ENCODE measurements at places on chromosomes 1 and 21. TPM values are rescaled to one million over a fixed set of nuclear protein-coding genes. Genes with fewer than 3 reads are reported as not detected.

FLG2 gene
- total RNA-seq, result not detected

GRCh38 chr1:29648026-29648425 lies 411.7 kb downstream of the PTPRU start:
- H3K27me3 ChIP-seq, result peaks cover 14% of the 10 kb centered on the region
- no peaks in the 10 kb centered on the region for H3K36me3 ChIP-seq
- no peaks in the 10 kb centered on the region for H3K4me1 ChIP-seq

DNA sequence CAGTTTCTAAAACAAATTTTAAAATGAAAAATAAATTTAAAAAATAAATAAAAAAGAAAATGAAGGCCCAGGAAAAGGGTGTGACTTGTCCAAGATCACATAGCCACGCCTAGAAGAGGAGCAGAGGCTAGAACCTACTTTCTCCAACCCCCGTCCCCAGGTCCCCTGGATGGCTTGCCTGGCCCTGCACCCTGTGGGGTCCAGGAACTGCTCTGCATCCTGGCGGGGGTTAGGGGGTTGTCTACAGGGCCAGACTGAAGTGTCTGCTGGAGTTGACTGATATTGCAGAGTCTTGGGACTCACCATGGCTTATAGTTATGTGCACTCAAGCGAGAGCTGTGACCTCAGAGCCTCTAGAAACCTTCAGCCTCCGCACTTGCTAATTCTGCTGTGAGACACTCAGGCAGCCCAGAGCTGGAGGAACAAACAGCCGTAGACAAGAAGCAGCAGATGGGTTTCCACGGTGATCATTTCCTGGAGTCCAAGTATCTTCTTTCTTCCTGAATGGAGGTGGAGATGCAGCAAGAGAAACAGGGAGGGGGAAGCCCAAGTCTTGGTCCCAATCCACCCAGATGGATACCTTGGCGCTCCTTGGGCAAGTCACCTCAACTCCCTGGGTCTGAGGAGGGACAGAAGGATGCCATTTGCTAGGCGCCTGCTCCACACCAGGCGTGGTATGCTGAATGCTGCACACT lies 5.2 kb upstream of the EXTL1 start:
- peaks cover 11% of the 10 kb centered on the region for H3K4me1 ChIP-seq
- H3K27ac ChIP-seq, result no peak overlapping the region
- H3K4me3 ChIP-seq, result no peak overlapping the region
- no peaks in the 10 kb centered on the region for H3K36me3 ChIP-seq
- no peak for DNase-seq
- H3K27me3 ChIP-seq, result peaks cover 12% of the 10 kb centered on the region

ANKRD34A gene
- total RNA-seq, result 4.8 TPM

LCE2A gene
- total RNA-seq, result not detected

FCRL2 gene
- not detected for total RNA-seq

DNA sequence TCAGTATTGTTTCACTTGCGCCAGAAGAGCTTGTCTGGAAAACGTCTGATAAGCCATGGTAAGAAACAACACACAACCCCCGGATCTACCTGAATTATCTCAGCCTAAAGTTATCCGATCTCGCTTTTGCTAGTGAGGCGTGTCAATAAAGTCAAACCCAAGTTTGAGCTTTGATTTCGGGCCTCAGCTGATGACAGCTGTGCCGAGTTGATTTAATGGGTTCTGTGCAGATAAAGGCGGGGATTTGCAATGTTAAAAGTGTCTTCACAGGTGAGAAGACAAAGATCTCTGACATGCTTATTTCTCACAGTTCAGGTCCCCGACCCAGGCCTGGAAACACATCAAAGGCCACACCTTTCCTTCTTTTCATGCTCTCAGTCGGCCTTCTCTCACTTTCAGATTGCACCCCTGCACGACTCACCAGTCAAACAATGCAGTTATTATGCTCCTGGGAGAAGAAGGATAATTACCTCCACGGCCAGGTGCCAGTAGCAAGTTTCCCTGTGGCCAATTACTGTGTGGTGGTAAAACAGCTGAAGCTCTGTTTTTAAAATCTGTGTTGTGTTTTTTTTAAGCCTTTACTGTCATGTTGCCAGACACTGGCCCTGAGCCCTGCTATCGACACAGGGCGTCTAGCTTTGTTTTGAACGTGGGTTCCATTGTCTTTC lies 245.3 kb upstream of the RUNX1 start:
- peaks cover 13% of the 10 kb centered on the region for H3K4me1 ChIP-seq
- no peak overlapping the region for H3K27ac ChIP-seq
- peaks cover 2% of the 10 kb centered on the region for H3K27me3 ChIP-seq
- DNase-seq, result no peak

WNT4 gene
- total RNA-seq, result not detected

DNA sequence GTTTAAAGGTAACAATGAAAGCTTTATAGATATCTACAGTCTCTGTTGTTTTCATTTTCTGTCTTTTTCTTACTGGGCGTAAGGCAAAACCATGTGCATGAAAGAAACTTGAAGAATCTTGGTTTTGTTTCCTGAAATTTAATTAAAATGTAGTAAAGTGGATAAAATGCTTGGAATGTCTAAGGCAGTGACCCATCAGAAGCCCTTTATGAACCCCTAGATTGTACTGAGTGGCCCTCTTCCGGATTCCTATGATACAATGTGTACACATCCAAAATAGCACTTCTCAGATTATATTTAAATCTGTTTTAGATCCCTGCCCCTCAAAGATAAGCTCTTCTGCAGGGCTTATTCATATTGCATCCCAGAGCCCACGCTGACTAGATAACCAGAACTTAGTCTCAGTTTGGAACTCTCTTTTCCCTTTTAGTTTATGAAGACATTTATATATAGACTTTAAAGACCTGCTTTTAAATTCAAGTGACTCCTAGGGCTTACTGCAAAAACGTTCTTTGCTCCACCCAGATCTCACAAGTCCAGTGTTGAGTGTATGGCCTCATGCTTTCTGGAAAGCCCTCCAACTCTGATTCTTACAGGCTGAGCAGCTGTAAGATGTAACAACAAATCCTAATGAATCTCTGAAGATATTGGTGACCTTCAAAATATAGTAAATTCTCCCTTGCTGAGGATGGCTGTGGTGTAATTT lies 142.9 kb downstream of the LRRC7 start:
- no peaks in the 10 kb centered on the region for H3K27me3 ChIP-seq

DNA sequence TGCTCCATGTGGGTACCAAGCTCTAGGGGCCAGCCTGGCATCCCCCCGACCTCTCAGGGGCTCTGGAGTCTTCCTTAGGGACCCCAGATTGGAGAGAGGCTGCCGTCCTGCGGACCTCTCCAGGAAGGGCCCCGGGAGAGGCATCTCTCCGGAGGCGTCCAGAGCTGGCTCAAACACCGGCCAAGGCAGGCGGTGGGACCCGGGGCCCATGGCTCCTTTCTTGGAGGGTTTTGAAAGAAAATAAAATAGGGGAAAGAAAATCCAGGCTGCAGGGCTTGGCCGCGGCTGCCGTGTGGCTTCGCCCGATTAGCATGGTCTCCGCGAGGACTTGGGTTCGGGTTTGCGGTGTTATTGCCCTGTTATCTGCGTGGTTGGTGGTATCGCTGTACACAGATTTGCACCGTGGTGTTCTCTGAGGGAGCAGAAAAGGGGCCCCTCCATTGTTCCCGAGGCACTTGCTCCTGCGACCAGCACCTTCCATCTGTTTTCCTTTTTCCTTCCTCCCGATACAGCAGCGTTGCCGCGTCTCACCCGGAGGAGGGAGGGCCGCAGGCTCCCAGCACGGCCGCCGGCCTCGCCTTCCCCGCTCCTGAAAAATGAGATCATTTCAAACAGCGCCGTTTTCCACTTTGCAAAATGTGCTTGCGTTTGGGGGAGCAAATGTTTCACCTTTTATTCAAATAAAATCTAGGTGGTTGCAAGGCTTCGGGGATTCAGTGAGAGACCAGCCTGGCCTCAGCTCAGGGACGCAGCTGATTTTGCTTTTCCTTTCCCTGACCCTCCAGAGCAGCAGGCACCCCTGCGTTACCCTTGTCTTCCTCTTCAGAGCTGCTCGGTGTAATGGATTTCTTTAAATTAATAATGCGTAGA lies 86.3 kb downstream of the PRDM16 start:
- no peaks in the 10 kb centered on the region for H3K4me1 ChIP-seq
- DNase-seq, result no peak
- no peaks in the 10 kb centered on the region for H3K36me3 ChIP-seq

DNA sequence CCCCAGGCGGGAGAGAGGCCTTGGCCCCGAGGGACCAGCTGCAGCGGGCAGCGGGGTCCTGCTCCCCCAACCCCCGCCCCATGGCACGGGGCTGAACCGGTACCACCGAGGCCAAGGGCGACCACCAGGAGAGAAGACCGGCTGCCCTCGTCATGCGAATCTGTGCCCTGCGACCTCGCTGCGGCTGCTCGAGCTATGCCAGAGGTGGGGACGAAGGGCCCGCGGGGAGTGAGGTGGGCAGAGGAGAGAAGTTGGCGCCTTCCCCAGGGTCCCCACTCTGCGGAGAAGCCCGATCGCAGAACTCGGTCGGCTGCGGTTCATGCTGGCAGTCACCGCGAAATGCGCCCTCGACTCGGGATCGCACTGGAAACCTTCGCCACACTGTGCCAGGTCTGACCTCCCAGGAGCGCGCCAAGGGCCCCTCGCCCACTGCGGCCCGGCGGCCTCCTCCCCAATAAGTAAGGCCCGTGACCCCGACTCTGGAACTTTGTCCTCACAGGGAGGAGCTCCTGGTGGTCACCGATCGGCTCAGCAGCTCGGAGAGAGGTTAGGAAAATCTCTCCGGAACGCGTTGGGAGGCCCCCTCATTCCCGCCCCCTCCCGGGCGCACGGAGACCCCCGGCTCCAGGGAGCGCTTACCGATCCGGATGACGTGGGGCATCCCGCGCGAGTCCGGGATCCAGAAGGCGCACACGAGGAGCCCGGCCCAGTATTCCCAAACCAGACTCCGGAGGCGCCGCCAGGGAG lies 787 bp downstream of the GRIK3 start:
- peaks cover 13% of the 10 kb centered on the region for H3K4me1 ChIP-seq
- no peaks in the 10 kb centered on the region for H3K36me3 ChIP-seq
- H3K27ac ChIP-seq, result no peak overlapping the region

MMP23B gene
- 0.93 TPM for total RNA-seq

GRCh38 chr1:234139966-234140365 lies 233.3 kb upstream of the COA6 start:
- H3K36me3 ChIP-seq, result no peaks in the 10 kb centered on the region
- H3K4me3 ChIP-seq, result no peak overlapping the region
- peaks cover 14% of the 10 kb centered on the region for H3K27me3 ChIP-seq
- no peak overlapping the region for H3K27ac ChIP-seq

DNA sequence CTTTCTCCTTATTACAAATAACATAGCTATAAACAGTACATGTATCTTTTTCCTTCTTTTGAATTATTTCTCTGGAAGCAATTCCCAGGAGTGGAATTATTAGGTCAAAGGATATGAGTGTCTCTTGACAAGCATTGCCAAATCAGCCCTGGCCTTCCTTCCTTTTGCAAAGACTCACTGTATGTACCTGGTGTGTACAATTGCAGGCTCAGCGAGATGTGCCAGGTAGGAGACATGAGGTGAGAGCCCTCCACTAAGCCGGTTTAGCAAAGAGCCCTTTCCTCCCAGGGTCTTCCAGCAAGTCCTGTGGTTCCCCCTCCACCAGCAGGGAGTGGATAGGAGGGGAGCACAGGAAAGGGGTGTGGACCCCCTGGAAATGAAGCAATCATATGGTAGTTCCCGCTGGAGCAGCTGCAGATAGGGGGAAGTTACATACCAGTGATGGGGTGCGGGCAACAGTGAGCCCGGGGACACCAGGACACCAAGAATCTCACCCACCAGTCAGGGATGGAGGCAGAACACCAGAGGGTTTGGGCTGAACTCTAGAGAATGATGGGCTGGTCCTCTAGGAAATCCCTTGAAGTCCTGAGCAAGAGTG lies 18.3 kb downstream of the RCSD1 start:
- no peak overlapping the region for H3K4me3 ChIP-seq
- DNase-seq, result no peak
- no peaks in the 10 kb centered on the region for H3K27me3 ChIP-seq
- H3K27ac ChIP-seq, result peak overlapping the region; percentile 25
- peaks cover 64% of the 10 kb centered on the region for H3K4me1 ChIP-seq
- H3K36me3 ChIP-seq, result peaks cover 25% of the 10 kb centered on the region

- peak overlapping the region; percentile 38 for H3K4me3 ChIP-seq
- DNase-seq, result no peak
Measured at GRCh38 chr1:234498448-234499118, 19.6 kb upstream of the TARBP1 start.

MATN1 gene
- total RNA-seq, result 0.70 TPM

GRCh38 chr1:82899017-82899416 lies 1098.3 kb downstream of the ADGRL2 start:
- no peak overlapping the region for H3K4me3 ChIP-seq
- no peak overlapping the region for H3K27ac ChIP-seq
- no peaks in the 10 kb centered on the region for H3K27me3 ChIP-seq
- DNase-seq, result no peak

OR2W3 gene
- total RNA-seq, result 0.22 TPM

OR2G6 gene
- total RNA-seq, result not detected

RNF223 gene
- total RNA-seq, result not detected

NECTIN4 gene
- total RNA-seq, result not detected

LGR6 gene
- not detected for total RNA-seq

- H3K36me3 ChIP-seq, result no peaks in the 10 kb centered on the region
- H3K27ac ChIP-seq, result no peak overlapping the region
- DNase-seq, result no peak
- no peaks in the 10 kb centered on the region for H3K4me1 ChIP-seq
- peaks cover 2% of the 10 kb centered on the region for H3K27me3 ChIP-seq
Measured at GRCh38 chr1:71231751-71232150, 150.9 kb upstream of the ZRANB2 start.

GRCh38 chr1:77831976-77832711 lies 52.7 kb downstream of the MIGA1 start:
- H3K36me3 ChIP-seq, result peaks cover 9% of the 10 kb centered on the region
- no peaks in the 10 kb centered on the region for H3K4me1 ChIP-seq
- no peak overlapping the region for H3K27ac ChIP-seq
- no peak for DNase-seq

DNAI4 gene
- 3.2 TPM for total RNA-seq

C1orf87 gene
- total RNA-seq, result not detected

DNA sequence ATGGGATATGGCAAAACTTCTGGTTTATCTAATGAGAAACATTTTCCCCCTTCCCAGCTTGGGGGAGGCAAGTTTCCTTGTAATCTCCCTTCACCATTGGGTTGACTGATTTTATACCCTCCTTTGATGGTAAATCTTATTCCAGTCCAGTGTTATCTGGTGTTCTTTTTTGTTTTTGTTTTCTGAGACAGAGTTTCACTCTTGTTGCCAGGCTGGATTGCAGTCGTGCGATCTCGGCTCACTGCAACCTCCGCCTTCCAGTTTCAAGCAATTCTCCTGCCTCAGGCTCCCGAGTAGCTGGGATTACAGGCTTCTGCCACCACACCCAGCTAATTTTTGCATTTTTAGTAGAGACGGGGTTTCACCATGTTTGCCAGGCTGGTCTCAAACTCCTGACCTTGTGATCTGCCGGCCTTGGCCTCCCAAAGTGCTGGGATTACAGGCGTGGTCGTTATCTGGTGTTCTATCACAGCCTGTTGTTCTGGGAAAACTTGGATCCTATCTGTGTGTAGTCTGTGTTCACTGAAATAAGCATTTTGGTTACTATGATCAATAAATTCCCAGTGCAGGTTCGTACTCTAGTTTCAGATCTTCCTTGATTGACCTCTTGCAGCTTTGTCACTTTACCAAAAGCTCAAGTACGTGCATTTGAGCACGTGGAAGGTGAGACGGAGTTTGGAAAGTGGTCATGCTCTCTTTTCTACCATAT lies 281.1 kb downstream of the NCAM2 start:
- H3K4me3 ChIP-seq, result no peak overlapping the region
- H3K4me1 ChIP-seq, result no peaks in the 10 kb centered on the region
- no peak for DNase-seq
- H3K27ac ChIP-seq, result no peak overlapping the region

KRTAP19-3 gene
- not detected for total RNA-seq
